Left ventricle myocardium inferior (tissue), 1 donor: ENCODE measurements at places on chromosomes 7 and 10. TPM values are rescaled to one million over a fixed set of nuclear protein-coding genes. Genes with fewer than 3 reads are reported as not detected.

DNA sequence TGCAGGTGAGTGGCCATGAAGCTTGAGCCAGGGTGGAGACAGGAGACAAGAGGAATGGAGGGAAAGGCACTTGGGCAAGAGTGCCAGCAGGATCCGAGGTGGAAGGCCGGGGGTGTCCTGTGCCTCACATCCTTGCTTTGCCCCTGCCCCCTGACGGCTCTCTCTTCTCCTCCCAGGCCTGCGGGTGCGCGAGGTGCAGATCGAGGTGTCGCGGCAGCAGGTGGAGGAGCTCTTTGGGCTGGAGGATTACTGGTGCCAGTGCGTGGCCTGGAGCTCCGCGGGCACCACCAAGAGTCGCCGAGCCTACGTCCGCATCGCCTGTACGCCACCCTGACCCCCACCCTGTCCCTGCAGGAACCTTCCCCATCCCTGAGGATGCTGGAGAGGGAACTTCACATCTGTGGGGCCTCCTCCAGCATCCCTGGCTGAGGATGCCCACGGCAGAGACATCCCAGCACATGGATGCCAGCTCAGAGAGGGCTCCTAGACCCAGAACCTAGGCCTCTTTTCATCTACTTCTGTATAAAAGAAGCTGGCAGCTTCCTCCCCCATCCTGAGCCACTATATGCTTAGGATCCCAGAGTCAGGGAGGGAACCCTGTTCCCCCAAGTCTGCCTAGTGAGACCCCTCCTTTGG, 34.4 kb upstream of the SLC29A3 start:
- H3K27me3 ChIP-seq = no peaks in the 10 kb centered on the region
- peaks cover under 1% of the 10 kb centered on the region for H3K4me1 ChIP-seq
- no peak overlapping the region for H3K27ac ChIP-seq
- H3K36me3 ChIP-seq = peaks cover 69% of the 10 kb centered on the region
- no peak for DNase-seq
- no peak overlapping the region for H3K4me3 ChIP-seq

- no peak overlapping the region for H3K4me3 ChIP-seq
- no peak for DNase-seq
- peaks cover 56% of the 10 kb centered on the region for H3K4me1 ChIP-seq
- H3K36me3 ChIP-seq = peaks cover 62% of the 10 kb centered on the region
- H3K27me3 ChIP-seq = no peaks in the 10 kb centered on the region
These were observed 9.1 kb downstream of the ZMIZ2 start for GRCh38 chr7:44757739-44758138.

GRCh38 chr7:27784399-27785053, 44.6 kb downstream of the TAX1BP1 start:
- no peak overlapping the region for H3K4me3 ChIP-seq
- no peak for DNase-seq
- H3K4me1 ChIP-seq = peaks cover 31% of the 10 kb centered on the region
- no peaks in the 10 kb centered on the region for H3K27me3 ChIP-seq

DNA sequence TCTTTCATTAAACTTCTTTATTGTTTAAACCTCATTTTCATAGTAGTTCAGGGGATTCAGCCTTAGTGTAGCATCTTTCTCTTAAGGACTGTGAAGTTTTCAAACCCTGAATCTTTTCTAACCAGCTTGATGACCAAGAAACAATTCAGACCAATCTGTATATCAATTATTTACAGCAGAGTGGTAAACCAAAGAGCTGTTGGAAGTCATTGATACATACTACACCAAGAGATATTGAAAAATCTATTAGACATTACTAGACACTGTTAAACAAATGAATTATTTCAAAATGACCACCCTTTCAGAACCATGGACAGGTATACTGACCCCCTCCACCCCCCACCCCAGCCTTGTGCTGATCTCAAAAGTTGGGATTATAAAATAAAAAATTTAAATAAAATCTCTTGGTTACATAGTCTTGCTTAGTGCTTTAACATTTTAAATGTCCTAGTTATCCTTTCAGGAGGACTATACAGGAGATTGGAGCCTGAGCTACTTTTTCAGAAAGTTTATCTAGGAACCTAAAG, 143.9 kb upstream of the LSM8 start:
- no peak overlapping the region for H3K4me3 ChIP-seq
- peaks cover 2% of the 10 kb centered on the region for H3K27me3 ChIP-seq
- H3K4me1 ChIP-seq = no peaks in the 10 kb centered on the region
- H3K27ac ChIP-seq = no peak overlapping the region
- no peaks in the 10 kb centered on the region for H3K36me3 ChIP-seq

- no peak overlapping the region for H3K27ac ChIP-seq
- peaks cover 10% of the 10 kb centered on the region for H3K27me3 ChIP-seq
- H3K36me3 ChIP-seq = no peaks in the 10 kb centered on the region
- H3K4me1 ChIP-seq = no peaks in the 10 kb centered on the region
- H3K4me3 ChIP-seq = no peak overlapping the region
- no peak for DNase-seq
These were observed 1241.7 kb downstream of the GATA3 start for GRCh38 chr10:9296190-9296589.

The PTF1A gene
- not detected for total RNA-seq

The TMEM140 gene
- 23.3 TPM for total RNA-seq
